ENCODE measurements at places on chromosomes 6 and 20. TPM values are rescaled to one million over a fixed set of nuclear protein-coding genes. Genes with fewer than 3 reads are reported as not detected.

The HMGCLL1 gene
- total RNA-seq = not detected

The LY6G6C gene
- total RNA-seq = not detected

The DOK5 gene
- not detected for total RNA-seq

DNA sequence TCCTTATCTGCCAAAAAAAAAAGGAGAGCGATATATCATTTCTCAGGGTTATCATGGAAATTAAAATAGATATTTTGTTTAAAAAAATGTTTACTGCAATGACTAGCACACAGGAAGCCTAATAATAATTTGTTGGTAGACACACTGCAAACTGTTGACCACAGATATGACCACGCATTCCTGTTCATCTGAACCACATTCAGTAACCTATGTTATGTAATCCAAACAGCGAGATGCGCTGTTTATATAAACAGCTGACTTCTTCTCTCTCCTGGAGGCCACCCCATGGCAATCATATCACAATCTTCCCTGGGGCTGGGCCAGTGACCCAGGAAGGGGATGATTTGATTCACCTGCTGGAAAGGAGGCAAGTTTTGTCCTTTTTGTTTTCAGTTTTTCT is 129.3 kb upstream of the UST start:
- DNase-seq = no peak
- no peak overlapping the region for H3K27ac ChIP-seq
- H3K36me3 ChIP-seq = no peaks in the 10 kb centered on the region
- no peaks in the 10 kb centered on the region for H3K27me3 ChIP-seq
- no peak overlapping the region for H3K4me3 ChIP-seq

The VSTM2L gene
- total RNA-seq = not detected

The PNPLA1 gene
- total RNA-seq = 0.11 TPM

The ZBP1 gene
- total RNA-seq = not detected

GRCh38 chr6:99619409-99619762 is 12.8 kb downstream of the PRDM13 start:
- no peak overlapping the region for H3K27ac ChIP-seq
- no peak overlapping the region for H3K4me3 ChIP-seq
- peaks cover 13% of the 10 kb centered on the region for H3K4me1 ChIP-seq
- no peaks in the 10 kb centered on the region for H3K36me3 ChIP-seq
- DNase-seq = no peak

The KIF13A gene
- 30.1 TPM for total RNA-seq
